ENCODE measurements at places on chromosomes 5 and 9.

DNA sequence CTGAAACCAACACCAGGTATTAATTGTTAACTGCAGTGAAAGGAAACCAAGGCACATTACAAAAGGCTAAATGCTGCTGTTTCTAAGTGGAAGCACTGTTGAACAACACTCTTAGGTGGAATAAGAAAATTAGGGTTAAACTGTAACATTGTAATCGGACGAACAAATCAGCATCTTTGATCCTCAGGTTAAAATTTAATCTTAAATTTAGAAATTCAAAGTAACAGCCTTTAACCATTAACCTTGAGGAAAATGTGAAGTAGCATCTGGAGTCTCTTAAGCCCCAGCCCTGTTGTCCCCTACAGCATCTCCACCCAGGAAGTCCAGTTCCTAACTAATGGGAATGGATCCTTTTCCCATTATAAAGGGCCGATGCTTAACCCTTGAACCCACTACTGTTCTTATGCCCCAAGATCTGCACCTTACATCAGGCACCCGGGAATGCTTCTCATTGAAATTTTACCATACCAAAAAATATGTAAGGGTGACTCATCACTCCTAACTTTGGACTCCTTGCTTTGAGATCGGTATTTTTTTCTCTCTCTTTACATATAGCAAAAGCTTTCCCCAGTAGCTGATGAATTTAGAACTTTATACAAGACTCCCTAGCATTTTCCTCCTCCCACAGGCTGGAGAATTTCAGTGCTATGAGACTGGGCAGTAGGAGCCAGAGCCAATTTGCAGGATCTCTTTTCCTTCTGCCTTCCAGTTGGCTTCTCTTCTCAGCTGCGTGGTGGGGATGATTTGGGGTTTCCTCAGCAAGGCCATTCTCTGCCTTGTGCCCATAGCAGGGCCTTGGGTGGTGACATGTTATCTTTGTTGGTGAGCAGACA is 32.0 kb upstream of the ITGA2 start:
- no peak for DNase-seq

DNA sequence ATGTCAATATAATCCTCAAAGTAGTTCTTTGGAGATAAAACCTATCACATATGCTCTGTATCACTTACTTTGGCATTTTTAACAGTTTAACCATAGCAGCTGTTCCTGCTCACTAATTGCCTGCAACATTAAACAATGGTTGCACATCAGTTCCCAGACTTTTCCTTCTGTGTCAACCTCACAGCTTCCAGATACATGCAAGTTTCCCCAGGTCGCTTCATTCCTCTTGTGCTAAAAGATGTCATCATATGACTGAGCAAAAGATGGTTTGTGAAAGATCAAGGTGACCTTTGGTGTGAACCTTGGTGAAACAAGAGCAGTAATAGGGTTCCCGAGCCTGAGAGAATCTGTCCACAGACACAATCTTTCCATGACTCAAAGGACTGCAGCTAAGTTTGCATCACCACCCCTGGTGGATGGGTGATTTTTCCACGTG is 500.4 kb upstream of the PAPPA start:
- DNase-seq, result no peak

DNA sequence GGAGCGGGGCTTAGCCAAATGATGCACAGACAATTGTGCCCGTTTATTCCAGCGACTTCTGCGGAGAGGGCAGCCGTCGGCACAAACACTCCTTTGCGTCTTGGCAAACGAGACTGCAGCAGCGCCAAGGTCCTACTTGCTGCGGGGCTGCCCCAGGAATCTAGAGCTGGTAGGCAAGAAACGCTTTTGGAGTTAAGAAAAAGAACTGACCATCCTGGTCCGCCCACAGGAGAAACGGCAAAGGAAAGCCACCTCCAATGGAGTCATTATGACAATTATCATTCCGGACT is 2.3 kb downstream of the RXFP3 start:
- no peak for DNase-seq

GRCh38 chr9:6829027-6829426 is 71.3 kb downstream of the KDM4C start:
- DNase-seq, result no peak

DNA sequence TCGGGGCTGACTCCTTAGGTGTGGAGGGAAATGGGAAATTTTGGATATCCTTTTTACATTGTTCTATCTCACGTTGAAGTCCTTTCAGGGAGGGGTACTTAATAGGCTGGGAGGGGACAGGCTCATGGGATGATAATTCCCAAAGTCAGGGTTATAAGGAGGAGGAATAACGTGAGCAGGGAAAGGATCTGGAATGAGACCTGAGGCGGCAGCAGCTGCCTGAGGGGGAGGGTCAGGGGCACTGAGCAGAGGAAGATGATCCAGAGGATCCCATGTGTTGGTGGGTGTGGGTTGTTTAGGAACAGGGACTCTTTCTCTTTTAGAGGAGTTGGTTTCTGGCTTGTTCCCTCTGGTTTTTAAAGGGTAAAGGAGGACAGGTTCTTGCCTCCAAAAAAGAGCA is 18.7 kb downstream of the IFT74 start:
- no peak for DNase-seq

DNA sequence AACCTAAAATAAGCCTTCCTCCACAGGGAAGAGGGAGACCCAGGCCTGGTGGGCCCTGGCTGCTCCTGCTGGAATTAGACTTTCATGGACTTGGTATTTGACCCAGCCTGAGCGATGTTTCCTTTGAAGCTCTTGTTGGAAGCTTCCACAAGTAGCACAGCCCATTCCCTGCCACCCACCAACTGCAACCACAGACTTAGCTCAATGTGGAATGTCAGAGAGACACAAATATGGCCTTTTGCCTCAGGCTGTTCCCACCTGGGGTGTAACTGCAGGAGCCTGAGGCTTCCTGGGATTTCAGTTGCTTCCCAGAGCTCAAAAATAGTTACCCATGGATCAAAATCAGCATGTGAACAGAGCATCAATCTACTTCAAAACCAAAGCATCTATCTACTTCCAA is 70.3 kb upstream of the LHFPL2 start:
- DNase-seq, result no peak

DNA sequence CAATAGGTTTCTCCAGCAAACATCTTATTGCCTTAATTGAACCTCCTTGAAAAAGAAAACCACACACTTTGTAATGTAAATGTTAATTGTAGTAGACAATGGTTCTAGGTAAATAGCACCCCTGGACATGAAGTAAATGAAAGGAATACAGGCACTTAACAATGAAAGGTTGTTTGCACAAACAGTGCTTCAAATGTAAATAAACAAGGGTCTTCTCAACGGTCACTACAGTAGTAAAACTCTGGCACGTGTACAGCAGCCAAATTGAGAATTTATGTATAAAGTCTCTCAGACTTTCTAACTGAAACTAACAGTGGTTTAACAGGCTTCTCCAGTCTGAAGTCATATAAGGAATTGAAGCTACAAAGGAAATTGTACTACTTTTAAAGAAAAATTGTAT is 218.3 kb downstream of the MEF2C start:
- DNase-seq, result no peak

GRCh38 chr9:121759996-121760395 is 108.6 kb downstream of the DAB2IP start:
- no peak for DNase-seq

GRCh38 chr5:180126716-180127681 is 55.4 kb upstream of the RNF130 start:
- DNase-seq, result peak; percentile 20

DNA sequence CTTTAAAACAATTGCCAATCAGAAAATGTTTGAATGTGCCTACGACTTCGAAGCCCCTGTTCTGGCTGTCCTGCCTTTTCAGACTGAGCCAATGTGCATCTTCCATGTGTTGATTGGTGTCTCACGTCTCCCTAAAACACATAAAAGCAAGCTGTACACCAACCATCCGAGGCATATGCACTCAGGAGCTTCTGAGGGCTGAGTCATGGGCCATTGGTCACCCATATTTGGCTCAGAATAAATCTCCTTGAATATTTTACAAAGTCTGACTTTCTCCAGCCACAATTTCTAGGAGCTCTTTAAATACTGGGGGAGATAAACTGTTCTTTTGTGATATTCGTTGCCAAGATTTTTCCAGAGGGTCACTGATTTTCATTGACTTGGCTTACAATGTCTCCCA is 53.9 kb downstream of the C9orf57 start:
- DNase-seq, result no peak

GRCh38 chr9:9585920-9586319 is 1026.9 kb downstream of the PTPRD start:
- no peak for DNase-seq
